ENCODE measurements at places on chromosomes 5 and 9.
A peak's percentile ranks its signal among the peaks of the same experiment; 100 is the strongest.

DNA sequence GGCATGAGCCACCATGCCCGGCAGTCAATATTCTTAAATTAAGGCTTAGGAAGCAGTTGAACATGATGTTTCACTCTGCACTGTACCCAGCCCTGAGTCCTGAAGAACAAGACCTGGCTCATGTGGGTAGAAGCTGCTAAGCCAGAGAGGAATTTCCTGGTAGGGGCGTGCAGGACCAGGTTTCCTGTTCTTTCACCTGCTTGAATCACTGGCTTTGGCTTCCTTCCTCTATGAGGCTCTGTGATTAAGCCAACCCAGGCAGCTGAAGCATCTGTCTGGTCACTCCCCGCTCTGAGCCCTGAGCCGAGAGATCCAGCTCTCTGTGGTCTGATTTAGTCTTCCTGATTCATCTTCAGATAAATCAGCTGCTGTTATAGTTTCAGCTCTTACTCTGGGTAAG, 29.1 kb downstream of the CFAP77 start:
- DNase-seq, result no peak

DNA sequence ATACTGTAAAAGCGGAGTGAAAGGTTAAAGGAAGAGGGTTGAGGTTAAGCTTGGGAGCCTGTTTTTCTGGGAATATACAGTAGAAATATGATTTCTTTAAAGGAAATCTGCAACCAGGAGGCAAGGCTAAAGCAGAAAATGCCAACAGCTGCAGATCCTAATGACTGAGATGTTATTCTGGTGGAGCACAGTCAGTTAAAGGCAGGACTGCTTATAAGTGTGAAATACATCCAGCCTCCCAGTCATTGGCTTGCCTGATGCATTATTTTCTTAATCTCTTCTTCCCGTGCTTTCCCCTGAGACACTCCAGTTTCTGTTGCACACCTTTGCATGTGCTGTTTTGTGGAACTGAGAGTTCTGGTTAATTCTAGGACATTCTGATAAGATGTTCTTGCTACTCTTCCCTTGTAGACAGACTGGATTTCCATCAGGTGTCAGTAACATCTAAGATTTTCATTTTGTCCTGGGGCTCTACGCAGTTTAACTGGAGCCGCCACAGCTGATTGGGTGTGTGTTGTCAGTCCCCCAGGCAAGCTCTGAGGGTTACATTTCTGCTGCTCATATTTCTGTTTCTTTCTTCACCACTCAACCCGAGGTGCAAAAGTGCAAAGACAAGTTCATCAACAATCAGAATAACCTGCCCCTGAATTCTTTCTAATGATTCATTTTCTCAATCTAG, 44.4 kb downstream of the CAST start:
- no peak for DNase-seq

- DNase-seq, result no peak
Measured at GRCh38 chr5:160369990-160370712, at the start of gene C1QTNF2. C1QTNF2 (minus strand) TSS chr5:160370626; CDS start chr5:160355011, 15,615 bp downstream.

GRCh38 chr5:151620461-151620840, 29.3 kb upstream of the FAT2 start:
- DNase-seq, result no peak

GRCh38 chr5:89425062-89425461, 542.1 kb upstream of the MEF2C start:
- no peak for DNase-seq

- peak; percentile 34 for DNase-seq
Measured at GRCh38 chr5:160312134-160312959, at the start of gene CCNJL. CCNJL (minus strand) TSS chr5:160312564; CDS start chr5:160311923, 641 bp downstream.

DNA sequence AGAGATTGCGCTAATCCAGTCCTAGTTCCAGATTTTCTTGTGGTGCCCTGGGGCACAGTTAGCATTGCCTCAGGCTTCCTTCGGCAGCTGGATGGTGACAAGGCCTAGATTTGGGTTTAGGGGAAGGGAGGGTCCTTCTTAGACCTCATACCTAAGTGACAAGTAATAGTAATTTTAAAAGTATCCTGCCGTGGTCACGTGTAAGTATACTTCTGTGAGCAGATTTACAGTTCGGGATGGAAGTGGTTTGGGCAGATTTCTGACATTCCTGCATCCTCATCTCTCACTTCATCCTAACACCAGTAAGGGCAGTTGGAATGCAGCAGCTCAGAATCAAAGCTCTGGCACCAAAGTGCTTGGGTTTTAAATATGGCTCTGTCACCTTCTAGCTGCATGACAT, 71.6 kb downstream of the LRRC70 start:
- DNase-seq, result no peak

DNA sequence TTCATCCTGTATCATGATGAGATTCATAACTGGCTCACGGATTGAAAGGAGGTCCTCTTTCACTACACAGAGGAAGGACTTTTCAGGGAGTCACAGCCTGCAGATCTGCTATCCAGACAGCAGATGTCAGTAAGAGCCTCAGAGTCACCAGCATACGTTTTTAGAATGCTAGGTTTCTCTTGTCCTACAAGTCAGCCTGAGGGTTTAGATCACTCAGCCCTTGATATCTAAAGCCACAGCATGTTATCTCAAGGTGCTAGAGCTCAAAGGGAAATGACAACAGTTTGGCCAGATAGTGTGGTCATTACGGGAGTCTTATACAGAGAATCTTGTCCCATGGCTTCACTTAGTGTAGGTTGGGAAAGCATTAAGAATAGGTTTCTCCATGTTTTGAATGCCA, 30.9 kb upstream of the SLC46A2 start:
- DNase-seq, result peak; percentile 37

DNA sequence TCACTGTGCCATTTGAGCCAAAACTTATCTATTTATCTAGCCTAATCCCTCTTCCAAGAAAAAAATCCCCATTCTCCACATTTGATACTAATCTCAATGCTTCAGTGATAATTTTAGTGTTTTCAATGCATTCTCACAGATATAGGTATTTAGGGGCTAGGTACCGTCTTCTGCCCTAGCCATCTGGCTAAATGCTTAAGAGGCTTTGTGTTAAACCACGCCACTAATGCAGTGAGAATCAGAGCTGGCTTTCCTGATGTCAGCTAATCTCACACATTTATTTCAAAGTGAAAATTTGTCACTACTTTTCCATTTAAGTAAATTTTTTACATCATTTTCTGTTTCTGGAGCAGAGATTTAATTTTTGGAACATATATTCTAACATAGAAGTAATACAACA, 479.7 kb downstream of the MAN2A1 start:
- DNase-seq, result no peak

DNA sequence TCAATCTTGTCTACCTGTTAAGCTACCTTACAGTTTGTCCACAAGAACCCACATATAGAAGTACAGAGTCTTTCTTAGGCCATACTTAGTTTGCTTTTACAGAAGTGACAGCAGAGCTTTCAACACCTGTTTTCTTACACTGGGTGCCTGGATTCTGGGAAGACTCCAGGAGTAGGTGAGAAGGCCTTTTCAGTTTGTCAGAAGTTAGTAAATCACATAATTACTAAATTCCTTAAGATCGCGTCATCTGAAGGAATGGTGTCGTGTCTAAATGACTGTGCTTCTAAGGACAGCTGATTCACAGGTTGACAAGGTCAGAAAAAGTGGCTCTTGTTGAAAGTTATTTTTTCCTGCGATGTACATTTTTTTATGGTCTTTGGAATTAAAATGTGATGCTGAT, 97.0 kb upstream of the FAM120A start:
- DNase-seq, result peak; percentile 24

DNA sequence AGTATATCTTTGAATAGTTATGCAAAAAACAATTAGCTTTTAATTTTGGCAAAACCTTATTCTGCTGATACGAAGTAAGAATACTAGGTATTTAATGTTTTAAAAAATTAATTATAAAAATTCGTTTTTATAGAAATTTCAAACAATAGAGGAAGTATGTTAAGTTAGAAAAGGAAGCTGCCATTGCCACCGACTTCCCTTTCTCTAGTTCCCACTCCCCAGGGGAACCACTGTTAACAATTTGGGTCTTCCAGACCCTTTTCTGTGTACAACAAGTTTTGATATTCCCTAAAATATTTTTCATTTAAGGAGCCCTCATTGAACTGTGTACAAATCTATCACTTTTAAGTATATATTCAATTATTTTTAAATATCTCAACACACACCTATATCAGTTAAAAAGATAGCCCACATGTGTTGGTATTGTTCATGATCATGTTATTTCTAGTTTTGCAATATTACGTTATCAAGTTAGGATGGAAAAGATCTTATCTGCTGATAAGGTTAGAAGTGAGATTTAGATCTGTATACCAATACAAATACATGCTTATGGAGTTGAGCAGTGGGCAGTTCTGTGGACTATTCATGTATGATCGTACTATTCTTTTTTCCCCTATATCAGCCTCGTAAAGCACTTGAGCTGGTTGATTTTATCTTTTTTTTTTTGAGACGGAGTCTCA, 25.9 kb downstream of the NDFIP1 start:
- DNase-seq, result no peak

DNA sequence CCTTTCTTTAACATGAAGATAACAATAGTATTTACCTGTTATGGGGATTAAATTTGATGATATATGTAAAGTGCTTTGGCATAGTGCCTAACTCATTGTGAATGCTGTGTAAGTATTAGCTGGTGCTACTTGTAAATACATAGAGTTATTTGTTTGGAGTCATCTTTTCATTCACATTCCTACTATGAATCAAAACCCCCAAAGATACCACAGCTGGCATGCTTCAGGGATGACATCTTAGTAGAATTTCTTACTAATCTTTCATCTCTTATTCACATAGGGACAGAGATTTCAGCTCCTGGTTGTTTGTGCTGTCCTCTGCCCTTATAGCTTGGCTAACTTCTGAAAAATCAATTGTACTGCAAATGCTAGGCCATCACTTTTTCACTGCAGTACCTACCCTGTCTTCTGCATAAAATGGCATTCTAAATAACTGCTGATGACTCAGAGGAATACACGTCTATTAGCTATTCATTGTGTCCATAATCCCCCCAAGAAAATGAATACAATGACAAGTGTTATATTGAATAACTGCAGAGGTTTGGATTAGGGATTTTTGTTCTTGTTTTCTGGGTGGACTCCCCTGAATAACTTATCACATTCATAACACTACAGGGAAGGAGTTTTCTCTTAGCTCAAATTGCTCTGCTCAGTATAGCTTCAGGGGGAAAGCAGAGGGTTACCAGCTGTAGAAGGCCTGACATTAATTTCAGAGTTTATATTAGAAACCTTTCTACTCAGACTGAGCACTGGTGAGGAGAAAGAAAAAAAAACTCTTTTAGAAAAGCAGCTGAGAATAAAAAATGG, 192.2 kb upstream of the C9orf72 start:
- no peak for DNase-seq

- DNase-seq, result peak; percentile 99
Measured at GRCh38 chr5:13591621-13592020, 352.9 kb downstream of the DNAH5 start.

GRCh38 chr9:134215699-134216448, 51.5 kb upstream of the RNU6ATAC start:
- DNase-seq, result no peak

DNA sequence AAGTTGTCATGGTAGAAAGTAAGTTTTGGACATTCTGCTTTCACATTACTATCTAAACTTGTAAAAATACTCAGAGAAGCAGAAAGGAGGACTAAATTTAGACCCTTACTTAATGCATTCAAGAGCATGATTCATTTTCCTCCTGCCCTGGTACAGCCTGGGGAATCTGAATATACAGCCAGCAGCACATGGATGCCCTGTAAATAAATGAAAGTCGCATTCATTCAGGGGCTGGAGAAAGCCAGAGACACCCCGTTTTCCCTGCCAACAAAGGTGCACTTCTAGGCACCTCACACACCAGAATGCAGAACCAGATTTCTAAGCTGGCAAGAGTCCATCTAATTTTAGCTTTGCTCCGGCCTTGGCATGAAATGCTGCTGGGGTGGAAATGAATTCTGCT, 172.7 kb upstream of the KLF9 start:
- no peak for DNase-seq
